ENCODE measurements at places on chromosomes 1 and 21. TPM values are rescaled to one million over a fixed set of nuclear protein-coding genes. Genes with fewer than 3 reads are reported as not detected.

DNA sequence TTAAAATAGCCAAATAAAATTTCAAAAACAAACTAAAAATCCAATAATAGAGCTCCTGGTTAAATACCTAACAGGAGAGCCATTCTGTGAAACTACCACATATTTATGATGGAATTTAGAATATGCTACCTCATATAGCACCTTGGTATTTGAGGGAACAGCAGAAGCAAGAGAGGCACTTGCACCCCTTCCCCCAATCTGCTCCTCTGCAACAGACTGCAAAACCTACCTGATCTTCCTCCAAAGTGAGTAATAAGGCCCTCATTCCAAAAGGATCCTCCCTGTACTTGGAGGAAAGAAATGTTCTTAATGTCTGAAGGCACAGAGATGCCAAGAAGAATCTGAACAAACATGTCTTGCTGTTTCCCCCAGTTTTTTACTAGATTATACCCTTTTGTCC lies 28.1 kb upstream of the RNPC3 start:
- H3K27me3 ChIP-seq: peaks cover 2% of the 10 kb centered on the region
- H3K27ac ChIP-seq: no peak overlapping the region
- H3K4me1 ChIP-seq: no peaks in the 10 kb centered on the region
- no peak for DNase-seq

DNA sequence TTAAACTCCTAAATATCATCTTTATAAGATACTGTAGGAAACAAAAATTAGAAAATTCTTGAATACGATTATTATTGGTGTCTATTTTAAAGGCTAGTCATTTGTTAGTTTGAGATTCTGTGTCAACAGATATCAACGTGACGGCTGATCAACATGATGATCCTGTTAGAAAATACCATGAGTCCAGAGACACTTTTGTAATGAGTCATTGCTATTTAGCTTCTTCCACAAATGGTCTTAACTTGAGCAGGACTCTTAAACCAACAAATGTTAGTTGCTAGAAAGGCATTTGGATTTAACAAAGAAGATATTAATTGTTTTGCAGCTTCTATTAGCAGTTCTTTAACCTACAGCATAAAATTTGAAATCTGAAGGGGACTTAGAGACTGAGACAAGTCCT lies 131.2 kb downstream of the TGFB2 start:
- peaks cover 2% of the 10 kb centered on the region for H3K4me1 ChIP-seq
- H3K36me3 ChIP-seq: no peaks in the 10 kb centered on the region
- no peak for DNase-seq
- no peak overlapping the region for H3K27ac ChIP-seq
- peaks cover 9% of the 10 kb centered on the region for H3K27me3 ChIP-seq

DNA sequence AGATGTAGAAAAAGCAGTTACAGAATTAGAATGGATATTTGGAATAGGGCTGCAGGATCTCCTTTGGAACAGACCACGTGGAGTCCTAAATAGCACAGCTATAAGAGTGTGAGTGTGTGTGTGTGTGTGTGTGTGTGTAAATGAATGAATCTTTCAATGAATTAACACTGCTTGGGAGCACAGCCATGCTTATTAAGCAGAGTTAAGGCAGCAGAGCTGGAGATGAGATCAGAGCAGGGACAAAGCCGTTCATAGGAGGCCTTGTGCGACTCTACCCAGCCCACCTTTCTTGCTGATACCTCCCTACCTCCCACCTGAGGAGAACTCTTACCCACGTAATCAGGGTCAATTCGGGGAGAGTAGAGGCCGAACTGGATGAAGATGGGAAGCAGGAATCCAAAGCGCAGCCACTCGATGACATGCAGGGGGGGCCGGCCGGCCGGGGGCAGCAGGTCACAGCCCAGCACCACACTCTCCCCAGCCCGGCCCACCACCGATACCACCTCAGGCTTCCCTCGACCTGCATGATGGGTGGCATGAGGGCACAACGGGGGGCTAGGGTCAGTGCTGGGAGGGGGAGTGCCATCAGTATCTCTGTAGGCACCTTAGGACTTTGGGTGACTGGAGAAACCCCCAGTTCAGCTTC lies 2.7 kb downstream of the IGSF9 start:
- H3K27me3 ChIP-seq: peaks cover 54% of the 10 kb centered on the region
- H3K36me3 ChIP-seq: no peaks in the 10 kb centered on the region
- DNase-seq: no peak
- H3K4me1 ChIP-seq: peaks cover 17% of the 10 kb centered on the region

DNA sequence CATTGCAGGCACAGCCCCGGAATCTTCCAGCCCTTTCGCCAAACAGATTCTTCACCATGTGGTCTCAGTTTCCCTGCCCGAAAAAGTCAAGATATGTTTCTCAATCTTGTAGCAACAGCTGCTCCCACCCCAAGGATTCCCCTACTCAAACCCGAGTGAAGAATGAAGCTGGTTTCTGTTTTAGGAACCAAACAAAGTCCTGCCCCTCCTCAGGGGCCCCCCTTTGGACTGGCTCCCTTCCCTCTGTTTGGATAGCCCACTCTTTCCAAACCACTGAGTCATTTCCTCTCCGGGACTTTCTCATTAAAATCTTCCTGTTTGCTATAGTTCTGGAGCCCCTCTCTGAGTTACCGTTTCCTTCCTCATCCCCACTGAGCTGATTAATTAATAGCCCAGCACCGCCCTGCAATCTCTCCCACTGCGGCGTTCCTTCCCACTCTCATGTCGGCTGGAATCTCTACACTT lies 100.9 kb downstream of the TSEN15 start:
- H3K27ac ChIP-seq: no peak overlapping the region
- H3K36me3 ChIP-seq: peaks cover 2% of the 10 kb centered on the region
- peaks cover 35% of the 10 kb centered on the region for H3K27me3 ChIP-seq
- H3K4me3 ChIP-seq: peak overlapping the region; percentile 45
- H3K4me1 ChIP-seq: peaks cover 21% of the 10 kb centered on the region
- no peak for DNase-seq

GRCh38 chr1:214934045-214934444 lies 148.5 kb upstream of the KCNK2 start:
- no peaks in the 10 kb centered on the region for H3K27me3 ChIP-seq
- no peak overlapping the region for H3K4me3 ChIP-seq
- no peak for DNase-seq

DNA sequence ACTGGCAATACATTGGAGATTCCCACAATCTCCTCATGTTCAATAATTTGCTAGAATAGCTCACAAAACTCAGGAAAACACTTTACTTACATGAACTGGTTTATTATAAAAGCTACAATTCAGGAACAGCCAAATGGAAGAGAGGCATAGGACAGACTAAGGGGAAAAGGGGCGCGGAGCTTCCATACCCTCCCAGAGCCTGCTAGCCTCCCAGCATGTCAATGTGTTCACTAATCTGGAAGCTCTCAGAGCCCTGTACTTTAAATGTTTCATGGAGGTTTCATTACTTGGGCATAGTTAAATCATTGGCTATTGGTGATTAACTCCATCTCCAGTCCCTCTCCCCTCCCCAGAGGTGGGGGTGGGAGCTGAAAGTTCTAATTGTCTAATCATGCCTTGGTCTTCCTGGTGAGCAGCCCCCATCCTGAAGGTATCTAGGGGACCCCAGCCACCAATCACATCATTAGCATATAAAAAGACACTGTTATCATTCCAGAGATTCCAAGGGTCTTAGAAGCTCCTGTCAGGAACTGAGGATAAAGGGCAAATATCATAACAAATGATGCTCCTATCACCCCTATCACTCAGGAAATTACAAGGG lies 10.9 kb upstream of the DMRTB1 start:
- H3K4me3 ChIP-seq: no peak overlapping the region
- no peak overlapping the region for H3K27ac ChIP-seq
- no peaks in the 10 kb centered on the region for H3K36me3 ChIP-seq
- no peaks in the 10 kb centered on the region for H3K4me1 ChIP-seq

DNA sequence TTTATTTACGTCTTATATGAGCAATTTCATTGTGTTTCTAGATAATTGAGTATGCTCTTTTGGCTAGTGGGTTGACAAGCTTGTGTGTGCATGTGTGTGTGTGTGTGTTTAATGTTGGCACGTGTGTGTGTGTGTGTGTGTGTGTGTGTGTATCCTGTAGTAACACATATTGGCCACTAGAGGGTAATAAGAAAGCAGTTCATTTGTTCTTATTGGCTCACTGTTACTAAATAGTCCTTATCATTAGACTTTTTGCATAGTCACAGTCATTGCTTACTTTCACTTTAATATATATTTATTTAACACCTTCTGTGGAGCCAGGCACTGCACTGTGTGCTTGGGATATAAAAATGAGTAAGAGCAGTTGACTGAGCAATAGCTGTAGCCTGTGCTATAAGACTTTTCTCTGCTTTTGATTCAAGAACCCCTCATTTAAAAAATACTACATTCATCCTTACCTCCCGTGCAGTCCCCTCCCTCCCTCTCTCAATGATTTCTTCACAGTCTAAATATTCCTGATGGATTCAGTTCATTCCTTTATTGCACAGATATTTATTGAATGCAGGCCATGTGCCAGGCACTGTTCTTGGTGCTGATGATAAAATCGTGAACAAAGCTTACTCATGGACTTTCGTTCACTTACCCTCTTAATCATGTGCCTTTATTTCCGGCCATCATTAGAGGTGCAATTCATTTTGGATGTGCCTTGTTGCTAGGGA lies 96.7 kb downstream of the DYRK1A start:
- H3K27me3 ChIP-seq: no peaks in the 10 kb centered on the region
- H3K4me1 ChIP-seq: peaks cover 46% of the 10 kb centered on the region
- peaks cover 20% of the 10 kb centered on the region for H3K36me3 ChIP-seq
- no peak overlapping the region for H3K4me3 ChIP-seq
- no peak for DNase-seq

GRCh38 chr1:79040424-79041082 lies 34.0 kb upstream of the ADGRL4 start:
- peaks cover 10% of the 10 kb centered on the region for H3K4me1 ChIP-seq
- H3K36me3 ChIP-seq: no peaks in the 10 kb centered on the region
- peak overlapping the region; percentile 69 for H3K4me3 ChIP-seq
- H3K27ac ChIP-seq: peak overlapping the region; percentile 76

DNA sequence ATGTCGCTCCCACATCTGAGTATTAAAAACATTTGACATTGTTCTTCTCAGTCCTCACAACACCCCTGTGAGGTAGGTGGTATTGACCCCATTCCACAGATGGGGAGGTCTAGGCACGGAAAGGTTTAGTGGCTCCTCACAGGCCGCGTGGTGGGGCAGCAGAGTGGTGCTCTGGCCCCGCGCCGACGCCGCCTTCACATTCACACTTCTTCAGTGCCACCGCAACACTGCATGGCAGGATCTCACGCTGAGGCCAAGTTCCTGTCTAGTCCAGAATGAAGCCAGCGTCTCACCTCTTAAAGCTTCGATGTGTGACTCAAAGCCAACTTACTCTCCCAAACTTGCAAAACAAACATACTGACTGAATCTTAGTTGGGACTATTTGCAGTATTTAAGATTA lies 12.1 kb downstream of the ICMT start:
- no peaks in the 10 kb centered on the region for H3K4me1 ChIP-seq
- H3K27ac ChIP-seq: no peak overlapping the region
- no peaks in the 10 kb centered on the region for H3K27me3 ChIP-seq
- no peak overlapping the region for H3K4me3 ChIP-seq
- DNase-seq: no peak

- H3K4me3 ChIP-seq: no peak overlapping the region
- H3K27ac ChIP-seq: no peak overlapping the region
- H3K27me3 ChIP-seq: peaks cover 32% of the 10 kb centered on the region
These were observed 15.8 kb upstream of the VCAM1 start for GRCh38 chr1:100703716-100704115.

GRCh38 chr1:245825128-245825901 lies 670.5 kb downstream of the KIF26B start:
- no peak overlapping the region for H3K4me3 ChIP-seq
- H3K4me1 ChIP-seq: no peaks in the 10 kb centered on the region
- no peaks in the 10 kb centered on the region for H3K27me3 ChIP-seq
- H3K27ac ChIP-seq: no peak overlapping the region

DNA sequence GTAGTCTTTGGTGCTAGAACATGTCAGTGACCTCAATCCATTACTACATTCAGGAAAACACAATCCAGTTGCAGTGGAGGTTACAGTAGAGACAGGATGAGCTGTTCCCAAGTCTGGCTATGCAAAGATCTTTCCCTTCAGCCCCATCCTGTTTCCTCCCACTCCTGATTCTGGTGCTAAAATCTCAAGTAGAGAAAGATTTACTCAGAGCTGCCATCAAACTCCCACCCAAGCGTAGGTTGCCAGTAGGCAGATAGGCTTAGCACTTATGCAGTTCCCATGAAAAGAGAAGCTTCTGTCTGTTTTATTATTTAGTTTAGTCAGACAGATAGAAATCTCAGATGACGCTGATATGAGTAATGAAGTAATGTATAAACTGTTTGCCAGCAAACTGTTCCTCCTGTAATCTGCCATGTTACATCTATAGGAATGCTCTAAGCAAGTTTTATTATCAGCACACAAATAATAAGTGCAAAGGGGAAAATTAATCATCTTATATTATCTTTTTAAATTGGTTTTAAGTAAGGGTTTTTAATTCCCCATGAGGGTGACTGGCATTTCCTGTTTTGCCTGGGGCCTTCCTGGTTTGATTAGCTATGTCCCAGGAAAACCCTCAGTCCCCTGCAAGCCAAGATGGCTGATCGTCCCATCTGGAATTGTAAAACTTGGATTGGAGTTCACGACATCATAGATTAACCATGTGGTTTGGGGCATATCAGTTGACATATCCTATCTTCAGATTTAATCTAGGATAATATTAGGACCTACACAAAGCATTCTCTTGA lies 188.3 kb upstream of the PALMD start:
- H3K4me3 ChIP-seq: no peak overlapping the region
- H3K36me3 ChIP-seq: no peaks in the 10 kb centered on the region
- H3K4me1 ChIP-seq: no peaks in the 10 kb centered on the region
- peaks cover 10% of the 10 kb centered on the region for H3K27me3 ChIP-seq
- DNase-seq: no peak

DNA sequence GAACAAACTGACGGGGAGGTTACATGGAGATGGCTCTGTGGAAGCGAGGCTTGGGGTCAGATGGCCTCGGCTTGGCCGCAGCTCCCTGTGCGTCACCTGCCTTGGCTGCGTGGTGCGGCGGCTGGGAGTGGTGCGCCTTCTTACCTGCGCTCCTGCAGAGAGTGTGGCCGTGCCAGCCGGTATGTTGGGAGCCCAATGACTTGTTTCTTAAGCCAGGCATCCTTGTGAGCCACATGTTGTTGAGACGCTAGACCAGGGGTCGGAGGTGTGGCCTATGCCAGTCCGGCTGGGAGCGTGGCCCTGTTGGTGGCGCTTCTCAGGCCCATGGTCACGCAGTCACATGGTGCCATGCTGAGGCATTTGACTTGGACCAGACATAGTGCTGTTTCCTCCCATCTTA lies 10.5 kb downstream of the SLX9 start:
- peaks cover 4% of the 10 kb centered on the region for H3K4me1 ChIP-seq
- H3K27me3 ChIP-seq: no peaks in the 10 kb centered on the region
- DNase-seq: no peak
- no peak overlapping the region for H3K4me3 ChIP-seq

- no peak for DNase-seq
- no peaks in the 10 kb centered on the region for H3K4me1 ChIP-seq
- H3K4me3 ChIP-seq: no peak overlapping the region
These were observed 90.4 kb downstream of the TIAM1 start for GRCh38 chr21:31253684-31254083.

The PPIAL4G gene
- total RNA-seq: 1.3 TPM

The OR2L2 gene
- total RNA-seq: not detected

The AMY2A gene
- not detected for total RNA-seq

The RGSL1 gene
- not detected for total RNA-seq

The KPRP gene
- total RNA-seq: not detected

The LAX1 gene
- 22.3 TPM for total RNA-seq

The GNAT2 gene
- not detected for total RNA-seq

The C1QC gene
- not detected for total RNA-seq

The MCOLN3 gene
- total RNA-seq: 1.1 TPM

The RPTN gene
- total RNA-seq: not detected
